ENCODE measurements at places on chromosomes 13 and 19. TPM values are rescaled to one million over a fixed set of nuclear protein-coding genes. Genes with fewer than 3 reads are reported as not detected.

The CNMD gene
- total RNA-seq = not detected

The CDK8 gene
- total RNA-seq = 18.4 TPM

The ODAD3 gene
- total RNA-seq = not detected

The ANKRD24 gene
- total RNA-seq = 0.54 TPM

The IRGC gene
- not detected for total RNA-seq

Data from activated T-helper 1 cell treated with anti-CD3 and anti-CD28 coated beads, Interleukin-12 subunit alpha, Interleukin-12 subunit beta, Interleukin-2, Interleukin-4 antibody, amounts not matched to agents 30 ng/mL and 10 ng/mL and 1 ng/mL, durations not matched to agents 14 hours and 24 hours and 36 hours (primary cell).